ENCODE measurements at places on chromosomes 4 and X.

DNA sequence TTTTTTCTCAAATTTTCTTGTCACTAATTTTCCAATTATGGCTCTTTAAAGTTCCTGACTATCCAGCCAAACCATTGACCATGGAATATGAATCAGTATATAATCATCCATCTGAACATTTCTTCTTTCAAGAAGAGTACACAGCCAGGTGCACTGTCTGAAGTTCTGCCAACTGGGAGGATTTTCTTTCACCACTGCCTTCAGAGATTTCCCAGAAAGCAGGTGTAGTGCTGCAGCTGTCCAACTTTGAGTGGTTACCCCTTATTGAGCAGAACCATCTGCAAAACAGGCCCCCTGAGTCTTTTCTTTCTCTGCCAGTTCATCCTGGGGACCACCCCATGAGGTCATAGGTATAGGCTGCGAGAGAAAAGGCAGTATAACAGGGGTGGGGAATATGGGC lies 1213.2 kb downstream of the RAPGEF2 start:
- no peak for DNase-seq

GRCh38 chr4:36037127-36037526 lies 207.2 kb downstream of the ARAP2 start:
- no peak for DNase-seq

DNA sequence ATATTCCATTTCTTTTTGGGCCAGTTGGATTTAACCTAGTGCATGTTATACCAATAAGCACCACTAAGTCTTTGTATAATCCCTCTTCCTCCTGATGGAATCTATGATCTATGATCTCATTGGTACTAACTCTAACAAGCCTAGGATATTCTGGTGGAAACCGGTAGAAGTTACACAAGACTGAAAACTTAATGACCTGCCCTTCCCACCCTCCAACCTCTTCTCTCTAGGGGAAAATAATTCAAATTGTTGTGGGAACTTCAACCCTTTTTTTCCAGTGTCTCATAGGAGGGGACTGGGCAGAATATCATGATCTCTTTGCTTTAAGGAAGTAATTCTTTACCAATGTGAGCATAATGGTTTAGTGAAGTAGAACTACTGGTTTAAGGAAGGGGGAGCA lies 289.5 kb upstream of the BOD1L1 start:
- DNase-seq, result no peak

- DNase-seq, result no peak
Observed at GRCh38 chrX:120253784-120254183, 3.2 kb downstream of the ZBTB33 start.

DNA sequence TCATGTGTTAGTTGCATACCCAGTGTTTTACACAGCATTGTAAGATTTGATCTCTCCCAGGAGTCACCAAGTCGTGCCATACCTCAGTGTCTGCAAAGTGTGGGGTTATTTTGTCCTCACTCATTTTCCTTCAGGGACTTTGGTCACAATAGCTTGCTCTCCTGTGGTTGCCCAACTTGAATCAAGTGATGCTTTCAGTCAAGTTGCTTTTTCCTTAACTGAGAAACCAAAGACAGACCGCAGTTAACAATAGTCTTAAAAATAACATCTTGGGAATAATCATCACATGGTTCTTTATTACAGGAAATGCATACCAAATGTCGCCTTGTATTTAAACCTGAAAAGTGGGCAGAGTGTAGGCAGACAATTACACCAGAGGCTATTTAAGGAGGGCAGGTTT lies 44.5 kb upstream of the NDP start:
- no peak for DNase-seq

DNA sequence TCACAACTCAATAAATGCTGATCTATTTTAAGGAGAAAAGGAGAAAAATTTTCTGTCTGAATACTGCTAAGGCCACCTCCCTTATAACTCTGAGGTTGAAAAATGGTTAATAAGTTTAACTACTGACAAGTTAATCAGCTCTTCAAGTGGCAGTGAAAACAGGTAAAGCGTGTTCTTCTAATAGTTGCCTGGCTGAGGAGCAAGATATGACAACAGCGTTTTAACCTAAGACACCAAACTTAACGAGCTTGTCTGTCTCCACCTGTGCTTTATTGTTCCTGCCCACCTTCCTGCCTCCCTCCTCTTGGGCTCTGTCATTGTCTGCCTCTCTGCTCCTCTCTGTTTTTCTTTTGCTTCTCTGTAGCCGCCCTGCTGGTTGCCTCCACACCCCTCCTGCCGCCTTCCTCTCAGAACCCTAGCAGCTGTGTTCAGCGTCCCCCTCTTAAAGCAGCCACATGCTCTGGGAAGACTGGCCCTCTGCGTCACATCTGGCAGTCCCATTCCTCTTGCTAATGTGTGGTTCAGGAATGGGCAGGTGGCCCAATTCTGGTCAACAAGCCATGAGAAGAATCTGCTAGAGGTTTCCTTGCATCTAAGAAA lies 4.3 kb upstream of the TSPAN5 start:
- no peak for DNase-seq

GRCh38 chr4:56301997-56302496 lies 85.2 kb downstream of the AASDH start:
- DNase-seq, result no peak

DNA sequence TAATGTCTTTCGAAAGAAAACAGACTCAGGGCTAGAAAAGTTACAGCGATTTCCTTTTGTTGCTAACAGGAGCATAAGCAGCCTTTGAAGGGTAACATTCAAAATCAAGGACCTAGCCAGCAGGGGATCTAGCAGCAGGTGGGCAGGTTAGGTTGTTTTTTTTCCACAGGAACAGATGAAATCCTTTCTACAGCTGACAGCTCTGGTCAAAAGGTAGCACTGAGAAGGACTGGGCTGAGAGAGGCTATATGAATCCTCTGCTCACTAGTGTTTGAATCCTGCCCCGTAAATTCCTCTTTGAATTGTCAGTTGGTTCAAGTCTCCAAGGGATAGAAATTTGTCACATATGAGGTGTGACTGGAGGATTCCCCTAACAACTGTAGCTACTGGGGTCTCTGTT lies 188.2 kb downstream of the SH2D1A start:
- no peak for DNase-seq

DNA sequence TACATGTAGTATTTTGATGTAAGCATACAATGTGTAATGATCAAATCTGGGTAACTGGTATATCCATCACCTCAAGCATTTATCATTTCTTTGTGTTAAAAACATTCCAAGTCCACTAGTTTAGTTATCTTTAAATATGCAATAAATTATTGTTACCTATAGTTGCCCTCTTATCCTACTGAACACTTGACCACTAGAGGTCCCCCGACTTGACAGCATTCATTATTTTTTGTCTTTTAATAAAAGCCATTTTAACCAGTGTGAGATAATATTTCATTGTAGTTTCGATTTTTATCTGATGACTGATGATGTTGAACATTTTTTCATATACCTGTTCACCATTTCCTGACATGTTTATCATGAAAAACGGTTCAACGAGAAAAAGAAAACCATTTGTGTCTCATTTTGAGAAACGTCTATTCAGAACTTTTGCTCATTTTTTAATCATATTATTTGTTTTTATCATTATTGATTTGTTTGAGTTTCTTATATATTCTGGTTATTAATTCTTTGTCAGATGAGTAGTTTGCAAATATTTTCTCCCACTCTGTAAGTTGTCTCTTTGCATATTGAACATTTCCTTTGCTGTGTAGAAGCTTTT lies 199.0 kb upstream of the CXXC4 start:
- no peak for DNase-seq

DNA sequence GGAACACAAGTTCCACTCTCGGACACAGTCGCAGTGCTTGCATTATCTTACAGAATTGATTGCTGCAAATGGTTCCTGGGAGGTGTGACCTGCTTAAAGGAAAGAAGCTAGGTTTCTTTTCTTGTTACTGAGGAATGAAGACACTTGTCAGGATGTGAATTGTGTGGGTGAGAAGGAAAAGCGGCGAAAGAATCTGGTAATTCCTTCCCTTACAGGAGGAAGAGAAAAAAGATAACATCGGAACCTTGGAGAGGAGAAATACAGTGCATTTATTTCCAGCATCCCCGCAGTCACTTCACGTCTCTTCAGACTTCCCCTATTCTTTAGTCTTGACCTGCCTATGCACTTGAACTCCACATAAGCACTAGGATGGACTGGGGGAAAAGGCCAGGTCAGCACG lies 389 bp upstream of the CCSER1 start:
- DNase-seq, result no peak

DNA sequence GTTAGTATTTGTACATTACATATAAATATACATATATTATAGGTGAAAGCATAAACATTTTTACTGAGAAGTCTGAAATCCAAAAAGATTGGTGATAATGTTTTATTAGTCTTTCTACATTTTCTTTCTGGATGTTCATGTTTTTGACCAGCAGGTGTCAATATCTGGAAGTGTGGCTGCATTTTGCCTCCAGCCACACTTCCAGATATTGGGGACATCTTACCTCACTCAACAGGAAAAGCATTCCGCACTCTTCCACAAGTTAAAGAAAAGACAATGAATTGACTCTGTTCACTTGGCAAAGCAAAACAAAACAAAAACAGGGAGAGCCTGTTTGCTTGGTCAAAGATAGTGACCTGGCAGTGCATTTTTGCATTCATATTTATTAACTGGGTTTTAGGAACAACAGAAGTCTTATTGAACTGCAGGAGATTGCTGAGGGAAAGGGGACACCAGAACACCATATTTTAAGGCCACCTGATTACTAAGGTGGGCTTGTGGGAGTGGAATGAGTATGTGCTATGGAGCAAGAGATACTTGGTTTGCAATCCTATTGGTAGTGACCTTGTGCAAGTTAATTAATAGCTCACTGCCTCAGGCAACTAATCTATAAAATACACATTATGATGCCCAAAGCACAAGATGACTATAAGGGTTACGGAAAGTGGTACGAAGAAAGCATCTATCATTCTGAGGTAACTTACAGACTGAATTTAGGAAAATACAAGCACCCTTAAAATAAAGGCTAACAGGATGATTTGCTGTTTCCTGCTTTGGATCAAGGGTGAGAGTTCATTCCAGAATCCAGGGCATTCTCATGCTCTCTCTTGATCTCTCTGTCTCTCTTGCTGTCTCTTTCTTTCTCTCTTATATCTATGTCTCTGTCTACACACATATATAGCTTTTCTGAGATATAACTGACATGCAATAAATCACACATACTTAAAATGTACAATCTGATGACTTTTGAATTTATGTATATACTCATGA lies 389.9 kb upstream of the EMCN start:
- no peak for DNase-seq

- DNase-seq, result no peak
Observed at GRCh38 chr4:149784018-149784417, 31.6 kb downstream of the IQCM start.
